ENCODE measurements at places on chromosomes 5 and 9. TPM values are rescaled to one million over a fixed set of nuclear protein-coding genes. Genes with fewer than 3 reads are reported as not detected.

Gene MLANA
- 0.54 TPM for polyA plus RNA-seq

Gene NEUROG1
- not detected for polyA plus RNA-seq

Gene SURF1
- 32.5 TPM for polyA plus RNA-seq

Gene EXOSC3
- polyA plus RNA-seq: 33.6 TPM

Gene SCGB3A1
- 0.25 TPM for polyA plus RNA-seq

Gene MSX2
- polyA plus RNA-seq: 1.7 TPM

Gene FGFR4
- polyA plus RNA-seq: 97.0 TPM

Gene GABRB2
- 3.7 TPM for polyA plus RNA-seq

Gene GARIN3
- polyA plus RNA-seq: not detected

Gene FOXD4L4
- polyA plus RNA-seq: 0.03 TPM

Gene DELE1
- 123 TPM for polyA plus RNA-seq

Gene SEC24A
- polyA plus RNA-seq: 52.3 TPM

Gene KIAA1958
- 8.9 TPM for polyA plus RNA-seq

Gene PCDHGC5
- polyA plus RNA-seq: 0.39 TPM

Gene LARP1
- polyA plus RNA-seq: 113 TPM

Gene GARNL3
- 24.0 TPM for polyA plus RNA-seq

Gene OR13J1
- 0.21 TPM for polyA plus RNA-seq

Gene PAEP
- polyA plus RNA-seq: 0.09 TPM

Gene CFAP77
- 0.13 TPM for polyA plus RNA-seq

Gene CMBL
- polyA plus RNA-seq: 61.2 TPM

Gene PCDH1
- polyA plus RNA-seq: 29.4 TPM

Gene EIF4E1B
- polyA plus RNA-seq: not detected

Gene CD72
- polyA plus RNA-seq: 1.8 TPM

Gene CATSPER3
- 1.4 TPM for polyA plus RNA-seq

Gene TNFSF15
- 10.2 TPM for polyA plus RNA-seq

Gene CCL28
- 5.2 TPM for polyA plus RNA-seq

Gene TMEM215
- 0.06 TPM for polyA plus RNA-seq

Gene GABRA1
- 0.61 TPM for polyA plus RNA-seq

Gene OR1J1
- not detected for polyA plus RNA-seq

Gene OBP2B
- polyA plus RNA-seq: not detected

Gene LVRN
- polyA plus RNA-seq: 0.27 TPM

Gene ARHGEF37
- polyA plus RNA-seq: 4.5 TPM

Gene DNAH5
- 0.34 TPM for polyA plus RNA-seq

Gene IFNK
- polyA plus RNA-seq: 0.06 TPM

Gene CDH6
- 13.1 TPM for polyA plus RNA-seq

Gene C5orf46
- polyA plus RNA-seq: not detected

Gene PCDH12
- polyA plus RNA-seq: 6.2 TPM

Gene OGN
- 184 TPM for polyA plus RNA-seq

Gene BBLN
- 39.7 TPM for polyA plus RNA-seq

Gene RMI1
- polyA plus RNA-seq: 12.0 TPM

Gene ZNF189
- 95.1 TPM for polyA plus RNA-seq

Gene KCTD16
- 2.6 TPM for polyA plus RNA-seq

Gene GFI1B
- 6.2 TPM for polyA plus RNA-seq

Gene WDR38
- polyA plus RNA-seq: not detected

Gene TRIO
- 66.6 TPM for polyA plus RNA-seq

Gene PRDM9
- not detected for polyA plus RNA-seq

Gene NKD2
- polyA plus RNA-seq: 15.2 TPM

Gene SCGB3A2
- not detected for polyA plus RNA-seq

Gene GPX3
- polyA plus RNA-seq: 34.3 TPM

Gene STPG3
- 3.4 TPM for polyA plus RNA-seq

Gene QSOX2
- polyA plus RNA-seq: 11.9 TPM

Gene MEIKIN
- not detected for polyA plus RNA-seq

Gene EDIL3
- polyA plus RNA-seq: 31.2 TPM
